ENCODE measurements at places on chromosomes 2 and 18.

DNA sequence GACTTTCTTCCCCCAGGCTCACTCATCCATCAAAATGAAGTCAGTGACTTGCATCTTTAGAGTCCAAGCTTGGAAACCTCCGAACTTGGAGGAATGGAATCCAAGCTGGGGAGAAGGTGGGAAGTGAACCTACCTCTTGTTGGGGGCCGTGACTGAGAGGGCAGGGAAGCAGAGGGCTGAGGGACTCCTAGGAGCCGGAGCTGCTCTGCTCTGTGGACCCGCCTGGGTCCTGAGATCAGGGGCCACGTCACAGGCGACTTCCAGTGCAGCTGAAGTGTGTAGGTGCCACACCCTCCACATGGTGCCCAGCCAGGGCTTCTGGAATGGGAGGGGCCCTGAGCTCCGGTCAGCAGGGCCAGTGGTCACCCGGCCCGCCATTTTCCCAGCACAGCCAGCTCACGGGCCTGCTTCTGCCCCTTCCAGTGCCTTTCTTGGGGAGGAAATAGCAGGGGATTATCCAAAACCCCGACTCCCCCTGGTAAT is 63.4 kb upstream of the OTOS start:
- DNase-seq = no peak

GRCh38 chr18:43525169-43525568 is 247.9 kb upstream of the SYT4 start:
- DNase-seq = no peak

GRCh38 chr2:164388511-164388910 is 232.8 kb downstream of the GRB14 start:
- no peak for DNase-seq

GRCh38 chr2:10527585-10527984 is 79.5 kb upstream of the ODC1 start:
- DNase-seq = no peak

- DNase-seq = no peak
These were observed 124.8 kb downstream of the TTC32 start for GRCh38 chr2:19776941-19777514.

- DNase-seq = peak; percentile 33
These were observed 22.2 kb downstream of the BIN1 start for GRCh38 chr2:127084611-127085316.

- no peak for DNase-seq
These were observed 7.0 kb downstream of the HJURP start for GRCh38 chr2:233847248-233847898.

- no peak for DNase-seq
These were observed 1526.7 kb downstream of the LRP1B start for GRCh38 chr2:140604096-140604495.

Data from T-helper 2 cell treated with Interferon-gamma antibody and Interleukin-4, amounts not matched to agents 5 μg/mL and 100 μg/mL, for 36 hours (primary cell).